Activated naive CD4-positive, alpha-beta T cell treated with anti-CD3 and anti-CD28 coated beads for 36 hours (primary cell): ENCODE measurements at places on chromosomes 6 and 20.

- no peak for DNase-seq
- H3K27me3 ChIP-seq: no peaks in the 10 kb centered on the region
- H3K27ac ChIP-seq: no peak overlapping the region
- no peaks in the 10 kb centered on the region for H3K4me1 ChIP-seq
These were observed 126.5 kb downstream of the BMP5 start for GRCh38 chr6:55748880-55749279.

- H3K36me3 ChIP-seq: no peaks in the 10 kb centered on the region
- H3K4me3 ChIP-seq: no peak overlapping the region
These were observed 377.5 kb upstream of the IRAK1BP1 start for GRCh38 chr6:78489874-78490273.

DNA sequence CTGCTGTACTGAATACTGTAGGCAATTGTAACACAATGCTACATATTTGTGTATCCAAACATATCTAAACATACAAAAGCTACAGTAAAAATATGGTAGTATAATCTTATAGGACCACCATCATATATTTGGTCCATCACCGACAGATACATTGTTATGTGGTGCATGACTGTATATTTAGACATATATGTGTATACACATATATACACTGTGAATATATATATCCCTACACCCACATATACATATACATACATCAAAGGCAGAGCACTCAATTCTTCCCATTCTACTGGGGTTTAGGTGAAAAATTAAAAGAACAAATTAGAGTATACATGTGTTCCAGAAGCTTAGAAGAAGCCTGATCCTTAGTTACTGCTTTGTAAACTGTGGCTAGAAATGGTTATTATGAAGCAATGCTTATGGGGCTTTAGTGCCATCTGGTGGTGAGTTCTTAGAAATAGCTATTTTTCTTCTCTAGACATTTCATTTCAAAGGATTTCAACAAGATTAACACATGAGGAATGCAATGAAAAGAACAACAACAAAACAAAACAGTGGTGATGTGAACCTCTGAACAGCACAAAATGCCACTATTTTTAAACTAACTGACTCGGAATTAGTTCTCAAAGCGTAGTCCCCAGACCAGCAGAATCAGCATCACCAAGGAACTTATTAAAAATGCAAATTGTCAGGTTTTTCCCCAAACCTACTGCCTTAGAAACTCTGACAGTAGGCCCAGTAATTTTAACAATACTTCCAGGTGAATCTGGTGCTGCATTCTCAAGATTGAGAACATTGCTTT lies 38.0 kb downstream of the PKHD1 start:
- no peak overlapping the region for H3K27ac ChIP-seq
- no peaks in the 10 kb centered on the region for H3K4me1 ChIP-seq
- H3K27me3 ChIP-seq: peaks cover 4% of the 10 kb centered on the region
- DNase-seq: peak; percentile 25
- no peak overlapping the region for H3K4me3 ChIP-seq

DNA sequence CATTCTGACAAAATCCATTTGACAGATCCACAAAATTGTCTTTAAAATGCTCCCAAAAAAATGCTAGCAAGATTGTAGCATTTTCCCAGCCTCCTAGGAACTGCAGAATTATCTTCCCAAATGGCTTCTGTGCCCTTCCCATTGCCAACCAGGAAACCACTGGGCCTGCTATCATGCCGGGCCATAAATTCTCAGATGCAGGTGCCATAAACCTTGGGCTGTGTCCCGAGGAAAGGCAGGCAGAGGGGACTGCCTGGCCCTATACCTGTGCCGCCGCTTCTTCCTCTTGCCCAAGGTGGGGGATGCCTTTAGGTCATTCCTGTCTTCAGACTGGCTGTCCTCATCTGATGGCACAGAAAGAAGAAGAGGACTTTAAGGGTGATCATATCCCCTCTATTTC lies 2.8 kb downstream of the VSX1 start:
- H3K4me1 ChIP-seq: peaks cover 25% of the 10 kb centered on the region
- H3K27ac ChIP-seq: no peak overlapping the region
- H3K27me3 ChIP-seq: peaks cover 62% of the 10 kb centered on the region
- H3K36me3 ChIP-seq: peaks cover 2% of the 10 kb centered on the region

- no peaks in the 10 kb centered on the region for H3K36me3 ChIP-seq
- peaks cover 8% of the 10 kb centered on the region for H3K27me3 ChIP-seq
- no peak for DNase-seq
These were observed at the start of gene PRRT1 for GRCh38 chr6:32151863-32152768. Gene PRRT1 (minus strand): TSS chr6:32151939. CDS start chr6:32151827, 112 bp downstream.
